ENCODE measurements at places on chromosomes 1 and 21.

DNA sequence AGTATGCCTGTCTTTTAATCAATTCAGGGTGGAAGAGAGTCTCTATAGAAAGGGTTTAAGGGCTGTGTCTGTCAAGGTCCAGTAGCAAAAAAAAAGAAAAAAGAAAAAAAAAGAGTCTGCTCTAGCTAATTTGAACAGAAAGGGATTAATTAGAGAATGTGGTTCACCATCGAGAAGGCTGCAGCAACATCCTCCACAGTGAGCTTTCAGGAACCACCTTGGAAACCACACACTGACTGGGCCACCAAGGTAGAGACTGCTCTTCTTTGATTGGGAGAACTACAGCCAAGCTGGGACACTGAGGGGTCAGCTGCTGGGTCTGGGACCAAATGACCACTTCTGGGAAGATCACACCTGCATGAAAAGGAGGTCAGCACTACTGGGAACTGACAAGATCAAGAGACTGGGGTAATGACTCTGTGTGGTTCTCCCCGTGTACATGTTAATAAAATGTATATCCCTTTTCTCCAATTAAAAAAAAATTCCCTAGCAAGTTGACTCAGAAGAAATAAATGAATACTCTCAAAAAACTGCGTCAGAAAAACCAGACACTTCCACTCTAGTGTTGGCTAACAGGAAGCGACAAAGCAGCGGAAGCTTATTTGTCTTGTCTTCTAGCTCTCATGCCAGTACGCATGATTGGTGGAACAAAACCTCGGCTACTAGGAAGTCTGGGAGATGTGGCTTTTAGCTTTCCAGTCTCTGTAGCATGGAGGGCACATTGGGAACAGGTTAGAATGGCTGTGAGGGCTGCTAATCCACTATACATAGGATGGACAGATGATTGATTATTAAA lies 60.0 kb upstream of the IVNS1ABP start:
- DNase-seq = no peak

DNA sequence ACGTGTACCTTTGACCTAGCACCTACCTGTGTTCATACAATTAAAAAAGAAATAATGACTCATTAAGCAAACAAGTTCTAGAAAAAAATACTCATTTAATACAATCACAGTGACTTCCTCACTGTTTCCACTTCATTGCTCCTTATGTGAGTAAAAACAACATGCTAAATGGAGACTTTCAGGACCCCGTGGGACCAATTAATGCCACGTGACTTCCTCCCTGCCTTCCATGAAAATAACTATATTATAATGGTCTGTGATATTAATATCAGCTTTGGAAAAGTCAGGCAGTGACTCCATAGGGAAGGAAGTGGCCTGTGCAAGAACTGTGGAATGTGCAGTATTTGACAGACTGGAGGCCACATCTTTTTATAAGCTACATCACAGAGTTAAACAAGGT lies 337.8 kb downstream of the HLX start:
- DNase-seq = no peak

- no peak for DNase-seq
These were observed 11.9 kb downstream of the SH2D2A start for GRCh38 chr1:156804572-156805243.

DNA sequence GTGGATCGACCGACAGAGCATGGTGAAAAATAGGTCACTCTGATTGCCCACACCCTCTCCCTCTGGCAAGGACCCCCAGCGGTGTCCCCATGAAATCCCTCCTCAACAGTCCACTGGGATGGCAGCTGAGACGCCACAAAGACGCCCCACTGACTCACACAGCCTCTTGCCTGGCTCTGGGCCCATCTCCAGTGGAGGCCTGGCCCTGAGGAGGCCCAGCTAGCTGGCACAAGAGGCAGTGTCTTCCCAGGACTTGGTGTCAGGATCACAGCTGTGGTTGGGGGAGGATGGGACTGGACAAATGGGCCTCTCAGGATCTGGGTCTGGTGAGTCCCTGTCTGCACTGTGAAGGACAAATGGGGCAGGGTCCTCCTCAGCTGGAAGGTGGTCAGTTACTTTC lies 4.6 kb downstream of the ALX3 start:
- no peak for DNase-seq

DNA sequence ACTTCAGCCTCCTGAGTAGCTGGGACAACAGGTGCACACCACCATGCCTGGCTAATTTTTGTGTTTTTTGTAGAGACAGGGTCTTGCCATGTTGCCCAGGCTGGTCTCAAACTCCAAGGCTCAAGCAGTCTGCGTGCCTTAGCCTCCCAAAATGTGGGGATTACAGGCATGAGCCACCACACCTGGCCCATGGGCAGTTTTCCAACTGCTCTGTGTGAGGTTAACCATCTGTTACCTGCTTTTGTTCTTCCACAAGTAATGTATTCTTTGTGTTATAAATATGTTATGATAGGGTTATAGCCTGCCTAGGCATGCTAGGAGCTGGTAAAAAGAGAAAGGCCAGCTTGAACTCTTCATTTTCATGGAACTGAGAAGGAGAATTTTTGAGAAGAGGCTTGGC lies 30.7 kb downstream of the TUFT1 start:
- no peak for DNase-seq

DNA sequence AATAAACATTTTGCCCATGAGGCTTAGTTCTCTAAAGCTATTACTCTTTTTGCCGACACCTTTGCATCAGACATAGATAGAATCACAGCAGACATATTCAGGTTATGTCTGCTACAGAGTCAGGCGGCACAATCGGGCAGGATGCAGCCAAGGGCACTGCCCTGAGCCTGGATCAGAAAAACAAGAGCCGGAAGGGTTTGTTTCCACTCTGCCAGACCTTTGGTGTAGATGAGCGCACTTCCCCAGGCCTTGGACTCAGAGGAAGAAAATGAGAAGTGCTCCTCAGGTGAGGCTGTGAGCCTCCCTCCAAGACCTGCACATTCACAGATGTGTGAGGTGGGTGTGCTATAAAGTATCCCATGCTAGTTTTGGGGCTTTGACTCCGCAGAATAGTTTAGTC lies 43.7 kb downstream of the GNG12 start:
- no peak for DNase-seq

DNA sequence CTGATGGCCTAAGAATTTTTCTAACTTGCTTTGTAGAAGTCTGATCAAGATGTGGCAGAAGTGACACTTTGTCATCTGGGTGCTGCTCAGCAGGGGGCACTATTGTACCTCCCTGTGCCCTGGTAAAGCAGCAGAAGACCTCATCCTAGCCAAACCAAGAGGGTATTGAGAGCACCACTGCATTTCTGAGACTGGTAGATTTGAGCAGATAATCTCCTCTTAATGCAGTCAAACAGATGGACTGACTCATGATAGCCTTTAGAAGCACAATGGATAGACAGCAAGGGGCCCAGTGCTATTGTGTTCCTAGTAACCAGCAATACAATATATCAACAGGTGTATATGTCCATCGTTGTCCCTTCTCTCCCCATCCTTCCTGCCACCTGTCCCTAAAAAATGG lies 5.7 kb downstream of the TPM3 start:
- DNase-seq = no peak

GRCh38 chr21:22650226-22650625 lies 1652.0 kb downstream of the NCAM2 start:
- no peak for DNase-seq

DNA sequence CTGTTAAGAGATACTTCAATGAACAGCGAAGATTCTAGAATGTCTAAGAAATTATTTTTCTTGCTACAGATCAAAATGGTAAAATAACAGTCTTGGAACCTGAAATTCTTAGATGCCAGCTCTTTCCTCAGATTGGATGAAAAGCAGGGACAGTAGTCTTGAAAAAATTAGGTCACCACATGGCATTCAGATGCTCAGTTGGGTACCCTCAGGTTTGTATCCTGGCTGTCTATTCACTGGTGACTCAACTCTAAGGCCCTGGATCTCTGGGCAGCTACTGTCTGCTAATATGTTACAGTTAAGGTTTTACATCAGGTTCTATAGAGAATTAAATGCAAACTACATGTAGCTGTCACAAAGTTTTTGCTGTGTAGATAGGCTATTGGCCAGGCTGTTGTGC lies 528.9 kb upstream of the ADAMTS5 start:
- DNase-seq = no peak

DNA sequence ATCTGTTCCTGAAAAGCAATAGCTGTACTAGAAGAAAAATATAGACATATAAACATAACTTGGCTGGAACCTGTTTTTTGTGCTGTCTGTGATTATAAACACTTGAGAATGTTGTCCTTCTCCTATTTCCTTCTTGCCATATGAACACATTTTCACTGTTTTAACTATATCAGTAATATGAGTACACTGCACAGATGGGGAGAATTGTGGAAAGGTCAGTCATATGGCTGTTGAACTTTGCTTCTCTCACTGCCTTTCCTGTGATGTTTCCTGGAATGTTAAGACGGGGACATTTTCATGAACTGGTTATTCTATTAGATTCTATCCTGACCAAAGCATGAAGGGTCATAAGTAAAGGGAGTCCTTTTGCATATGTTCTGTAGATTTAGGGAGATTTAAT lies 24.9 kb downstream of the HMCN1 start:
- no peak for DNase-seq

GRCh38 chr21:26127918-26128317 lies 42.7 kb downstream of the APP start:
- no peak for DNase-seq

DNA sequence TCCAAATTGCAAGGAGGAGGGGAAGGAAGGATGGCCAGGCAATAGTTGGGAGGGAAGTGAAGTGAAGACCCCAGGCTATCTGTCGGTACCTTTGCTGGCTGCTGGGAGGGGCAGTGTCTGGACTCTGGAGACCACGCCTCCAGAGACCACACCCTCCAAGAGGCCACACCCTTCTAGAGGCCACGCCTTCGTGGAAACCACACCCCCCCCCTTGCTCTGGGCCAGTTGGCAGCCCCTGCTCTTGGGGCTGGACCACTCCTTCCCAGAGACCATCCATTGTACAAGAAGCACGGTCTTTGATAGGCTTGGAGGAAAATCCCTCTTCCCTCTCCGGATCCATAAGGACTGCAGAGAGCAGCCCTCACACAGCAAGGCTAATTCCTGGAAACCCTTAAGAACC lies 73.1 kb downstream of the RYR2 start:
- no peak for DNase-seq

DNA sequence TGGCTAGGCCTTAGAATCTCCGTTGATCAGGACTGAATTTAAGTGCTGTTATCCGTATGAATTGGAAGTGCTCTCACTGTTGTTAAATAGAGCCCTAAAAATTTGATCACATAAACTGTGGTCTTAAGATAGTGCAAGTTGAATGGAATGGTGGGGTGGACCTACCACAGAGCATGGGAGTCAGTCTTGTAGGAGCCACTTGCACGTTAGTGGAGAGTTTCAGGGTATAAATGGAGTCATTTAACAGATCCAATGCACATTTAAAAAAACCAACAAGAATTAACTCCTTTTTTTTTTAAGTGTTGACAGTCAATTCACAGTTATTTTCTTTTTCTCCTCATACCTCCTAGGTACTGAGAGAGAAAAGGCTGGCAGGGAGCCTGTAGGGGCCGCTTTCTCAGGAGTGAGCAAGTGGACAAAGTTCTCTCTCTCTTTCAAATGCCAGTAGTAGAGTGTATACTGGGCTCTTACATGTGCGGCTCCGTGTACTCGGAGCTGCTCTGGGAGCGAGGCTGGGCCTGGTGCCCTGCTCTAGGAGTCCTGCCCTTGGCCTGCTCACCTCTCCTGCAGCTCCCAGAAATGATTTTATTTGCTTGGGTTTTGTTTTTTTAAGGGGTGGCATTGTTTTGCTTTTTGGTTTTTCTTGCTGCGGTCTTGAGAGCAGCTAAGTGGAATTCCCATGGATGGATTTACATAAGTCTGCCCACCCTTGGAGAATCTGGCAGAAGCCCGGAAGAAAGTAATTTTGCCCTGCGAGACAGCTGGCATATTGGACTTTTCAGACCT lies 91.3 kb downstream of the ATP5PO start:
- DNase-seq = no peak

DNA sequence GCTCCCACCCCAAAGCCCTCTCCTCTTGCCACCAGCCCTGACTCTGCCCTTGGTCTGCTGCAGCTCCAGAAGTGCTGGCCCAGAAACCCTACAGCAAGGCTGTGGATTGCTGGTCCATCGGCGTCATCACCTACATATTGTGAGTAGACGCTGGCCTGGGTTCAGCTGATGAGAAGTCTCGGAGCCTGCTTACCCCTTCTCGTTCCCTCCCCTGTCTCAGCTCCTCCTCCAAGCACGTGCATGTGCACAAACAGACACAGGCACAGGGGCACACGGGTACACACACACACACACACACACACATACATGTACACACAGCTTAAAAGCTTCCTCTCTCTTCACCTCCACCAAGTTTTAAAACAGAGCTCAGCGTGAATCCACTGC lies 24.3 kb downstream of the CAMK1G start:
- no peak for DNase-seq

GRCh38 chr21:36584980-36585940 lies 105.3 kb upstream of the CLDN14 start:
- DNase-seq = no peak

- no peak for DNase-seq
These were observed 54.4 kb upstream of the RIPK4 start for GRCh38 chr21:41821081-41821755.

- no peak for DNase-seq
These were observed 77.2 kb downstream of the SCCPDH start for GRCh38 chr1:246801241-246802020.

GRCh38 chr1:245901565-245901964 lies 605.5 kb downstream of the SMYD3 start:
- DNase-seq = no peak

DNA sequence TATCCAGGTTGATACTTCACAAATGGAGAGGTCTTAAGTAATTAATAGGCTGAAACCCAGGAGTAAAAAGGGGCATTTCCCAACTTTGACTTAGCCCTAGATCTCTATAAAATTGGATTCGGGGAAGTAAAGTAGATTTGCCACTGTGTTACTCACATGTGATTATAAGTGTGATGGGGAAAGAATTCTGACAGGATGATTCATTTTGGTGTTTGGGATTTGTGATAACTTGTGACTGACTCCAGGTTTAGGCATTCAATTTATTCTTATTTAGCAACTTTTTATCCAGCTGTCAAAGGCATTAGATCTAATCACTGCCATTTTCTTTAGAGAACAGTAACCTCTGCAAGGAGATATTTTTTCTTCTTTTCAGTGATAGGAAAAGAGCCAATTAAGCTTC lies 175.5 kb downstream of the ASTN1 start:
- no peak for DNase-seq

DNA sequence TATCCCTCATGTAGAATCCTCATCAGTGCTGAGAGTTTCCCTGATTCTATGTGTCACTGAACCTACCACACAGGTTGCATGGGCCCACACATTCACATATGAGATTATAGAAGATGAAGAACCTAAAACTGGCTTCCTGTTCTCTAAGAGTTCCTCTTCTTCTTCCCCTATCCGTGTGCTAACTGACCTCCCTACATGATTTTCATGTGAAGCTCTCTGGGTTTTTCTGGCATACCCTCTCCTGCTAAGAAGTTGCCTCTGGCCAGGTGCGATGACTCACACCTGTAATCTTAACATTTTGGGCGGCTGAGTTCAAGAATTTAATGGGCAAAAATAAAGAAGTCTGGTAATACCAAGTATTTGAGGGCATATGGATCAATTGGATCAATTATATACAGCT lies 5.5 kb upstream of the CD244 start:
- no peak for DNase-seq
